ENCODE measurements at places on chromosomes 6 and 20.

DNA sequence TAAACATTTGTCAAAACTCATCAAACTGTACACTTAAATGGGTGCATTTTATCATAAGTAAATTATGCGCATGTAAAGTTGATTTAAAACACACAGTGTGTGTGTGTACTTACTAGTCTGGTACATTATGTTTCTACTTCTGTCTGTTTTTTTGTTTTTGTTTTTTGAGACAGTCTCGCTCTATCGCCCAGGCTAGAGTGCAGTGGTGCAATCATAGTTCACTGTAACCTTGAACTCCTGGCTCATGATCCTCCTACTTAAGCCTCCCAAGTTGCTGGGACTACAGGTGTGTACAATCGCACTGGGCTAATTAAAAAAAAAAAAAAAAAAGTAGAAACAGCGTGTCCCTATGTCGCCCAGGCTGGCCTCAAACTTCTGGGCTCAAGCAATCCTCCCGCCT, 23.0 kb upstream of the FKBP5 start:
- DNase-seq: no peak

DNA sequence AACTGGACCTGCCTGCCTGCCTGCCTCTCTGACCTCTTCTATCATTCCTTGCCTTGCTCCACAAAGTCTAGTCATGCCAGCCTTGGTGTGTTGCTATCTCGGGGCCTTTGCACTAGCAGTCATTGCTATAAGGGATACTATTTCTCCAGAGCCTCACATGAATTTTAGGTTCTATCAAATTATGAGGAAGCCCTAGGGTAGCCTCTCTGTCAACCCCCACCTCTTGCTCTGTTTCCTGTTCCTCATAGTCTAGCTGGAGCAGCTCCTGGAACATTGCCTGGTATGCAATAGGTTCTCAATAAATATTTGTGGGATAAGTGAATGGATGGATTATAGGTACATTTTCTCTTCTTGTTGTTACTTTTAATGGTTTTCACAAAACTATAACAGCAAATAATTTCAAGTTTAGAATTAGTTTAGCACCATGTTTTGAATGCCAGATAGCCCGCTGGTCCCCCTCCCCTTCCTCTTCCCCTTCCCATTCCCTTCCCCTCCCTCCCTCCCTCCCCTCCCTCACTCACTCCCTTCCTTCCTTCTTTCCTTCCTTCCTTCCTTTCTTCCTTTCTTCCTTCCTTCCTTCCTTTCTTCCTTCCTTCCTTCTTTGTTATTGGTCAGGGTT, 46.9 kb upstream of the DTNBP1 start:
- DNase-seq: peak; percentile 13

- DNase-seq: peak; percentile 29
Observed at GRCh38 chr6:28789553-28790083, 134.2 kb downstream of the TRIM27 start.

DNA sequence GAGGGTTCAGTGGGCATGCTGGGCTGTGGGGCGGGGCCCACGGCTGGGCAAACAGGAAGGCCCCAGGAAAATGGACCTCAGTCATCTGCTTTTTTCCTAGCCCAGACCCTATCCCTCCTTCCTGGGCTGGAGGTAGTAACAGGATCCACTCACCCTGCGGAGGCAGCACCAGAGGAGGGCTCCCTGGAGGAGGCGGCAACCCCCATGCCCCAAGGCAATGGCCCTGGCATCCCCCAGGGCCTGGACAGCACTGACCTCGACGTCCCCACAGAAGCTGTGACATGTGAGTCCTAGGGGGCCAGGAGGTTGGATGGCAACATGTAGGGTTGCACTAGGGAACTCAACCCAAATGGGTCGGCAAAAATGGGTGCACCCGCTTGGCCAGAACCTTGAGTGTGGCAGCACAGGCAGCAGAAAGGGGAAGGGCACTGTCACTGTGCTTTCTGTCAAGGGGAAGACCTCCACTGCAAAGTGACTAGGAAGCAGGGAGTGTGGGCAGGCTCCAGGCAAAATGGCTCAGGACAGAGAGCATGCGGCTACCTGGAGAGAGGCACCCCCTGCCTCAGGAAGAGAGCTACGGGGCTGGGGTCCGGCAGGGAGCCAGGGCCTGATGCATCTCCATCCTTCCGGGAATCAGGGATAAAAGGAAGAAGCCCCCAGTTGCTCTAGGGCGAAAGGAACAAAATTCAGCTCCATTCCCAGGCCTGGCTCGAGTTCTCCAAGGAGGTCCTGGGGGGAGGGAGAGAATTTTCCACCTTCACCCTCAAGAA, 7.9 kb downstream of the MDFI start:
- DNase-seq: no peak
